Heart left ventricle (tissue), 16 donors: ENCODE measurements at places on chromosomes 2 and 18. TPM values are rescaled to one million over a fixed set of nuclear protein-coding genes. Genes with fewer than 3 reads are reported as not detected.

Gene PTH2R
- polyA plus RNA-seq: not detected

Gene PER2
- polyA plus RNA-seq: 2.2 TPM

Gene TMEM163
- polyA plus RNA-seq: 0.42 TPM

Gene SPP2
- not detected for polyA plus RNA-seq

Gene TXNDC2
- not detected for polyA plus RNA-seq

DNA sequence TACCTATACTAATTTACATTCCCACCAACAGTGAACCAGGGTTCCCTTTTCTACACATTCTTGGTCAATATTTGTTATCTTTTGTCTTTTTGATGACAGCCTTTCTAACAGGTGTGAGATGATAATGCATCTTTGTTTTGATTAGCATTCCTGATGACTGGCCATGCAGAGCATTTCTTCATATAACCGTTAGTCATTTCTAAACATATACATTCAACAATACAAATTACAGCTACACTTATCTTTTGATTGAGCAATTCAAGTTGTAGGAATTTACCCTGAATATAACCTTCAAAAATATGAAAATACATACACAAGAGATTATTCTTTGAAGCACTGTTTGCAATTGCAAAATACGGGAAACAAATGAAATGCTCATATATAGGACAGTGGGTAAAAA lies 94.9 kb downstream of the TMEM131 start:
- DNase-seq: no peak

Gene RSAD2
- polyA plus RNA-seq: 1.9 TPM

Gene ITPRIPL1
- polyA plus RNA-seq: 0.80 TPM
